Stimulated activated CD4-positive, alpha-beta T cell treated with anti-CD3 and anti-CD28 coated beads, TNF-alpha, amount 100 ng/mL, for 48 hours (primary cell): ENCODE measurements at places on chromosomes 13 and 19.

- no peak for DNase-seq
Measured at GRCh38 chr19:40274585-40275544, 10.3 kb downstream of the AKT2 start.

DNA sequence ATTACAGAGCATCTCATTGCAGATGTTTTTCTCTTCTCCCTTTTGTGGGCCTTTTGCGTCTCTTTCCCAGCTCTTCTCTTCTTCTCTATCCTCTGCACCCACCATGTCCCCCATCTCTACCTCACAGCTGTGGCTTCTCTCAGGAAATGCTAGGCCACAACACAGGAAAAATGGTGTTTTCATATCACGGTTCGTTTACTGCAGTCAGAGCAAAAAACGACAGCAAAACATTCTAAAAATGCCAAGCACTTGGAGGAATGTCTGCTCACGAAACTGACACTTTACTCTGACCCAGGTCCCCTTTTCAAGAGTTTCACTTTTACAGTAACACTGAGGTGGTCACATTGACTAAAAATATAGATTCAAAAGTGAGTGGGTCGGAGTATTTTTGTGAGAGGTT, 152.2 kb downstream of the DCT start:
- DNase-seq: no peak

- no peak for DNase-seq
Measured at GRCh38 chr13:97015661-97016350, 21.5 kb upstream of the OXGR1 start.

DNA sequence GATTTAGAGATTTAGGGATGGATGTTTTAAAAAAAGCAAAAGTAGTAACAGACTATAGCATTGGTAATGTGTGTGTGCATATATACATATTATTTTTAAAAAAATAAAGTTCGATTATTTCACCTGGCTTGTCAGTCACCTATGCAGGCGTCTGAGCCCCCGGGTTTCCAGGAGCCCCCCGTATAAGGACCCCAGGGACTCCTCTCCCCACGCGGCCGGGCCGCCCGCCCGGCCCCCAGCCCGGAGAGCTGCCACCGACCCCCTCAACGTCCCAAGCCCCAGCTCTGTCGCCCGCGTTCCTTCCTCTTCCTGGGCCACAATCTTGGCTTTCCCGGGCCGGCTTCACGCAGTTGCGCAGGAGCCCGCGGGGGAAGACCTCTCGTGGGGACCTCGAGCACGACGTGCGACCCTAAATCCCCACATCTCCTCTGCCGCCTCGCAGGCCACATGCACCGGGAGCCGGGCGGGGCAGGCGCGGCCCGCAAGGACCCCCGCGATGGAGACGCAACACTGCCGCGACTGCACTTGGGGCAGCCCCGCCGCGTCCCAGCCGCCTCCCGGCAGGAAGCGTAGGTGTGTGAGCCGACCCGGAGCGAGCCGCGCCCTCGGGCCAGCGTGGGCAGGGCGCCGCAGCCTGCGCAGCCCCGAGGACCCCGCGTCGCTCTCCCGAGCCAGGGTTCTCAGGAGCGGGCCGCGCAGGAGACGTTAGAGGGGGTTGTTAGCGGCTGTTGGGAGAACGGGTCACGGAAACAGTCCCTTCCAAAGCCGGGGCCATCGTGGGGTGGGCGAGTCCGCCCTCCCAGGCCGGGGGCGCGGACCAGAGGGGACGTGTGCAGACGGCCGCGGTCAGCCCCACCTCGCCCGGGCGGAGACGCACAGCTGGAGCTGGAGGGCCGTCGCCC, 840 bp upstream of the CCNA1 start:
- no peak for DNase-seq

DNA sequence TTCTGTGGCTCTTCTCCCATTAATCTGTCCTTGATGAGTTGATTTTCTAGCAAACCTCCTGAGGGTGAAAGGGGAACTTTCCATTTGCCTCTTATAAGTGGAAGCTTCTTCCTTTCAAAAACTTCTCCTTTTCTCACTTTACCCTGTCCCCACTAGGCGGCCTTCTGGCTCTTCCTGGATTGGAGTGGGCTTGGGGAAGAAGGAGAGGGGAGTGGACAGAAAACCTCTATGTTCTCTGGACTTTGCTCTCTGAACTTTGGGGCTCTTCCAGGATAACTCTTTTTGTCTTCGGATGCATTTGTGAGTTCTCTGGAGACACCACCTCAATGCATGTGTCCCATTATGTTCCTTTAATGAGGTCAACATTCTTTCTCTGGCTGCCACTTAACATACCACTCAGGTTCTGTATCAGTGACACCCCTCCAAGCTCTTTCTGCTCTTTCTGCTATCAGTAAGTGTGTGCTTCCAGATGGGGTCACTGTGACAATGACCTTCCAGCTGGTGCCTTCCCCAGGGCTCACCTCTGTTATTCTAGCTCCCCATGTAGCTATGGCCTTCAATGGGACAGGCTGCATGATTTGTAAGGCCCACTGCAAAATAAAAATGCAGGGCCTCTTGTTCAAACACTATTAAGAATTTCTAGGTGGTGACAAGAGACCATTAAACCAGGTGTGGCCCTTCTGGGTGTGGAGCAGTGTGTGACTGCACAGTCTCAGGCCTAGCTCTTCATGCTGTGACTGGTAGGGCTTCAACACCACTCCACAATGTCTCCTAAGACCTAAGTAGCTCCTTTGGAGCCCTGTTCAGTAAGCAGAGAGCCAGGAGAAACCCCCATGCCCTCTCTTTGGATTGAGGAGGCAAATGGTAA, 389.2 kb downstream of the EFNB2 start:
- no peak for DNase-seq

GRCh38 chr19:51800473-51801244, 5.7 kb downstream of the FPR3 start:
- DNase-seq: no peak

GRCh38 chr19:35911790-35912189, 3.7 kb upstream of the TYROBP start:
- DNase-seq: no peak

- DNase-seq: no peak
Measured at GRCh38 chr13:33644581-33645543, 173.1 kb upstream of the RFC3 start.

DNA sequence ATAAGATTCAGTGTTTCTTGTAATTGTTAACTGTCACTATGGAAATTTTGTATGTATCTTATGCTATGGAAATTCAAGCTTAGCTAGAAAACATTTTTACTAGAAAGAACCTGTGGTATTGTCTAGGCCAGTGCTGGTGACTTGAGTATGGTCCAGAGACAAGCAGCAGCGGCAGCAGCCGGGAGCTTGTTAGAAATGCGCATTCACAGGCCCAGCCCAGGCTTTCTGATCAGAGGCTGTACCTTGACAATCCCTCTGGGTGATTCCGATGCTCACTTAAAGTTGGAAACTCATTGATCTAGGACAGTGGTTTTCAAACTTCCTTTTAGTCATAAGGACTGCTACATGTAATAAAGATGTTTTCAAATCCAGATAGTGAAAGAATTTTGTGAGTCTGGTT, 287.4 kb downstream of the SHISA2 start:
- DNase-seq: no peak

DNA sequence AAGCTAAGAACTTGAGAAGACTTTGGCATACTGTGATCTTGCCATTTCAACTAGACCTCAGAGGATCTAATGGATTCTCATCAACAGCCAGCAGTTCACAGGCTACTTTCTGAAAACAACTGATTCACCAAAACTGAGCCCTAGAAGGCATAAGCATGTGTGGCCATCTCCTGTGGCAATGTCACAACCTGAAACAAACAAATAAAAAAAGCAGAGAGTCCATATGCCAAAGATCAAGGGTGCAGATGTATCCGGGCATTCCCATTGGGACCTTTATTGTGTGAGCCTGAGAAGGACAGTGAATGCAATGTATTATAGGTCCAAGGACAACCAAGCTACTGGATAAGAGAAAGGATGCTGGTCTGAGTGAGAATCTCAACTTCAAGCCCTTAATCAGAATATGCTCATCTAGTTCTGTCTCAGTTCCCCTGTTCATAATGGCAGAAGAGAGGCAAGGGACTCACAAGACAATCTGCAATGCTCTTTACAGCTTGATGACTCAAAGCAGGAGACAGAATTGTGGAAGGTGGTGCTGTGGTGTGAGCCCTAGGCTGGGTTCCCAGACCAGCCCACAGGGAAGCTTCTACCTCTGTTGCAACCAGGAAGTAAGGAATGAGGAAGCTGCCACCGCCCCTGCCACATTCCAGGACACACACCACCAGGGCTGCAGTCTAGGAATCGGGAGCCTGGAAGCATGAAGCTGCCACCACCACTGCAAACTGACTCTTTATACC, 133.7 kb downstream of the RAP2A start:
- no peak for DNase-seq

DNA sequence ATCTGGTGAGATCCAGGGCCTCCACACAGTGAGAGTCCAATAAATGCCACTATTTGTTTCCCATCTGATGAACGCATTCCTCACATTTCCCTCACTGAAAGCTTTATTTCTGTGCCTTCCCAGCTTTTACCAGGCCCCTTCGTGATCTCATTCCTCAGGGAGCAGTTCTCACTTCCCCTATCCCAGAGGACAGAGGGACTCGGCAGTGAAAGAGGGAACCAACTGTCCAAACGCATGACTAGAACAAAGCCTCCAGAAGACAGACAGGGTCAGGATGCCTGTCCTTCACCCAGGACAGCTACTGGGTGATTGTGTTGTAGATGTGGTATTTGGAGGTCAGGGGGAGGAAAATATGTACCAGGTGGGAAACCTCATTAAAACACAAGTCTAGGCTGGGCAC, 2.0 kb upstream of the ZBTB45 start:
- no peak for DNase-seq

- DNase-seq: no peak
Measured at GRCh38 chr13:88541994-88542393, 870.8 kb downstream of the SLITRK5 start.

DNA sequence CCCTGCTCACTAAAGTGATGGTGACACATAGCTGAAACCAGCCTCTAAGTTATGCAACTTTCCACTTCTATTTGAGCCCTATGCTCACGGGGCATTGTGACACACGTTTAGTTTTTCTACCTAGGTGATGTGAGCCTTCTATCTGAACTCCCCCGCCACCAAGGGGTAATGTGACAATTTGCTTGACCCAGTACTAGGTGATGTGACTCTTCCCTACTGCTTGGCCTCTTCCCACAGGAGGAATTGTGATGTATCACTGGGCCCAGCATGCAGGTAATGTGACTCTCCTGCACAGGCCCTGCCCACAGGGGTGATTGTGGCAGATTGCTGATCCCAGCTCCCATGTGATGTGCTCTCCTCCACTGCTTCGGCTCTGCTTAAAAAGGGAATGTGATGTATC, 42.7 kb upstream of the ZNF43 start:
- no peak for DNase-seq

GRCh38 chr19:16611121-16611520, 16.9 kb downstream of the MED26 start:
- DNase-seq: no peak

DNA sequence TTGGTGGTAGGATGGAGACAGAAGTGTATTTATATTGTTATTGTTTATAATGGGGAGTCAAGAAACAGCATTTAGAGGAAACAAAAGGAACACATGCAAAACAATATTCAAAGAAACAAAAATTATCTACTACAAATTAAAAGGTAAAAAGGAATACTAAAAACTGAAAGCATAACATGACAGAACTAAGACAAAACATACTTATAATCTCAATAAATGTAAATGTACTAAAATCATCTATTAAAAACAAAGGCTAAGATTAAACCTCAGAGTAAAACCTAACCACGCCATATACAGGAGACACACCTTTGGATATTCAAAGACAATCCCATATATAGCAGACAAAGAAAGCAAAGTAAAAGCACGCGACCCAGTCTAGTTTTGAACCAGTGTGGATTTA, 273.6 kb downstream of the ABCC4 start:
- DNase-seq: no peak

DNA sequence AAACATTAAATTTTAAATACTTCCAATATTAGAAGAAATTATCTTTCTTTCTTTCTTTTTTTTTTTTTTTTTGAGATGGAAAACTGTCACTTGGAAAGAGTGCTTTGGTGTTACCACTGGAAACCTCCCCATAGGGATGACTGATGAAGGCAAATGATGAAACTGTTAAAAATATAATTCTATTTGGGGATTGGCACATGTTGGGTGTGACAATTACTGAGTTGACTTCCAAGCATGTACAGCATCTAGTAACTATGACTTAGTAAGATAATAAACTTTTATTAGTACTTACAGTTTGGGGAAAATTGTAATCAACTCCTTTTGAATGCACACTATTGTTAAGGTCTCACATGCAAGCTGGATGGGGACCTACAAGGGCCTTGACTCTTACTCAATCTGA, 592.5 kb downstream of the KCTD12 start:
- no peak for DNase-seq

GRCh38 chr13:52925775-52926285, 77.4 kb upstream of the PCDH8 start:
- DNase-seq: no peak

- DNase-seq: no peak
Measured at GRCh38 chr19:12647490-12648071, 19.0 kb downstream of the MAN2B1 start.

DNA sequence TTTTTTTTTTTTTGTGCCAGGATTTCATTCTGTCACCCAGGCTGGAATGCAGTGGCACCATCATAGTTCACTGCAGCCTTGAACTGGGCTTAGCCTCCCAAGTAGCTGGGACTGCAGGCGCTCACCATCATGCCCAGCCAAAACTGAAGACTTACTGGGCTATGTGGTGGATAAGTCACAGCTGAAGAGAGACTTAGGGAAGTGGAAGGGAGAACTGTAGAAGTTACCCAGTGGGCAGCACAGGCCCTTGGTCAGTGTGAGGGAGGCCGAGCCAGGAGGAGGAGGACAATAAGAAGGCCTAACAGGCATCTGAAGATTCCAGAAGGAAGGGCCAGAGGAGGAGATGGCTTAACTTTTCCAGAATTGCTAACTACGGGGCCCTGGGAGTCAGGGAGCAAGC, 4.0 kb upstream of the PSPN start:
- DNase-seq: no peak

- no peak for DNase-seq
Measured at GRCh38 chr19:34274827-34275625, 20.7 kb downstream of the GARRE1 start.

GRCh38 chr13:44437356-44438233, 64.0 kb downstream of the SERP2 start:
- DNase-seq: no peak

DNA sequence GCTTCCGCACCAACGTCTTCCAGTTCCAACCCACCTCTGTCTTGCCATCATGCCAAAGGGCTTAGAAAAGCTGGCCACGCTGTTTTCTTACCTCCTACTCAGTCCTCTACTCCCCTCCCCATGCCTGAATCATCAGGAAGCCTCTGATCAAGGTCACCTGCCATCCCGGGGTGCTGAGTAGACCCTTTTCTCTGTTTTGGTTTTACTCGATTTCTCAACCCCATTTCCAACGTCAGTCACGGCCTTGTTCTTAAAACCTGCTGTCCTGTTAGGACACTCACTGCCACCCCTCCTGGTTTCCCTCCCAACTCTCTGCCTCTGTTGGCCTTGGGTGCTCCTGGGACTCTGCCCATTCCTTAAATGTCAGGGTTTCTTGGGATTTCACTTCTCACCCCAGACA, 350.1 kb downstream of the FOXO1 start:
- peak; percentile 26 for DNase-seq
